Stimulated activated CD8-positive, alpha-beta memory T cell treated with anti-CD3 and anti-CD28 coated beads, Interleukin-4, amount 100 ng/mL, for 1 hour (primary cell): ENCODE measurements at places on chromosomes 5 and 9.
A peak's percentile ranks its signal among the peaks of the same experiment; 100 is the strongest.

GRCh38 chr5:59769041-59769360 lies 124.5 kb downstream of the PDE4D start:
- DNase-seq, result no peak

DNA sequence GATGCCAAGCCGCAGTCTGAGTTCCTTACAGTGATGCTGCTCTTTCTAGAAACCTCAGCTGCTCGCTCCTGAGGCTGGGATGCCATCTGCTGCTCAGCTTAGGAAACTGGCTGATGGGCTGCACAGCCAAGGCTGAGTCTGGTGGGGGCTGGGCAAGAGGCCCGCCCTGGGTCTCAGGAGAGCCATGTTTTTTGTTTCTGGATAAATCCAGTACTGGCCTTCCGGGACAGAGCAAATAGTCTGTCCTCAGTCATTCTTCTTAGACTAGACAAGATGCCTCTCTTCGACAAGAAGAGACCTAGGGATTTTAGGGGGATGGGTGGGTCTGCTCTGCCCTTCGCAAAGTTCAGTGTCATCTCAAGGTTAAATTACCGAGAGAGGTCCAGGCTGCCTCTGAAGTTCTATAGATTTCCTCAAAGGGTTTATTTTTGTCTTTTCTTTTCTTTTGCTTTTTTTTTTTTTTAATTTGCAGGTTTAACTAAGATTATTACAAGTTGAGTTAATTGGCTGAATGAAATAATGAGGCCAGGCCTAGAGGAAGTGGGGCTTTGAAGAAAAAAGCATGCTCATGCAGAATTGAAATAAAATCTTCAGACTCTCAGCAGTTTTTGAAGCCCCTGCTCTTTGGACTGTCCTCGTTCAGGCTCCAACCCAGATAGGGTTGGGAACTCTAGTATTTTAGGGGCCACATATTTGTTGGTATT lies 30.6 kb upstream of the MATR3 start:
- DNase-seq, result peak; percentile 40

- DNase-seq, result no peak
These were observed 229.1 kb downstream of the SEC61B start for GRCh38 chr9:99451112-99451606.

DNA sequence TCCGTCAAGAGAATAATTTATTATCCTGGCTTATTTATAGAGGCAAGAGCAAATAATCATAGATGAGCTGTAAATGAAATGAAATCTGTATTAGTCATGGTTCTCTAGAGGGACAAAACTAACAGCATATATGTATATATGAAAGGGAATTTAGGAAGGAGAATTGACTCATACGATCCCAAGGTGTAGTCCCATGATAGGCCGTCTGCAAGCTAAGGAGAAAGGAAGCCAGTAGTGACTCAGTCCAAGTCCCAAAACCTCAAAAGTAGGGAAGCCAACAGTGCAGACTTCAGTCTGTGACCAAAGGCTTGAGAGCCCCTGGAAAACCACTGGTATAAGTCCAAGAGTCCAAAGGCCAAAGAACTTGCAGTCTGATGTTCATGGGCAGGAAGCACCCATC lies 515.9 kb upstream of the CYLC2 start:
- DNase-seq, result no peak

DNA sequence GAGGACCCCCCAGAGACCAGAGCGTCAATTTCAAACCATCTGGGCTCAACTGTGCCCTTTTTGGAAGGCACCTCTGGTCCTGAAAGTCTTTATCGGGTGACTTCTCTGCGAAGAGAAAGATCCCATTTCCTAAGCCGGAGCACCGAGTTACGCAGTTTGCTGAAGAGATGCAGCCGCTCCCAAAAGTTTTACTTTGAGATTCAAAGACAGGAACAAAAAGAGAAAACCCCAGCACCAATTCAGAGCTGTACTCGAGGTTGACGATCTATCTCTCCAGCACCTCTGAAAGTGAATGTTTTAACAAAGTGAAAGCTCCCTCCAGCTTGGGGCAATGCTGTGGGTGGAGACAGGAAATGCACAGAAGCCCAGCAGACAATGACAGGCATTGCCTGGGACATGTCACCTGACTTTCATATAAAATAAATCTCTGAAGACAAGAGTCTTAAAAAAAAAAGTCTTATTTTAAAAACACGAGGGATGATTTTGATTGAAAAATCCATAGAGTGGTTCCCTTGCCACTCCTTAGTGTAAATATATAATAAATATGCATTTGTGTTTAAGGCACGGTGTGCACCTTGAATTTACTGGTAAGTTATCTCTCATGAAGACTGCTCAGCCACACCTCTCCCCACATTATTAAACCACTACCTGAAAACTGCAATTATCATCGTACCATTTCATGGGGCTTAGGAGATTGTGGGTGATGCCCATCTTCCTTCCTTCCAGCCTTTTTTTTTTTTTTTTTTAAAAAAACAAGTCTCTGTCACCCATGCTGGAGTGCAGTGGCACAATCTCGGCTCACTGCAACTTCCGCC lies 79.9 kb downstream of the FNBP1 start:
- DNase-seq, result peak; percentile 52

- DNase-seq, result peak; percentile 37
These were observed 84.7 kb downstream of the PTTG1 start for GRCh38 chr5:160506006-160507004.

DNA sequence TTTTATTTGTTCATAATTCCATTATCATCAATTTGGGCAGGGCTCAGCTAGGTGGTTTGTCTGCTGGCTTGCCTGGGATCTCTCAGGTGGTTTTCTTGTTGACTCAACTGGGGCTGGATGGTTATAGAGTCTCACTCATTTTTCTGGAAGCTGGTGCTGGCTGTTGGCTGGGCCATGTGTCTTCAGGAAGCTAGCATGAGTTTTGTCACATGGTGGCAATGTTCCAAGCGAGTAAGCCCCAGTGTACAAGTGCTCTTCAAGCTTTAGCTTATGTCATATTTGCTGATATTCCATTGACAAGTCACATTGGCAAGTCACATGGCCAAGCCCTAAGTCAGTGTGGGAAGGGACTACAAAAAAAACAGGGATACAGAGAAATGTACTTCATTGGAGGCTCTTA lies 2.3 kb upstream of the RASEF start:
- DNase-seq, result no peak

- DNase-seq, result no peak
These were observed 5.2 kb downstream of the NTMT1 start for GRCh38 chr9:129630967-129631673.

GRCh38 chr9:127218818-127219217 lies 45.8 kb upstream of the GARNL3 start:
- DNase-seq, result no peak

DNA sequence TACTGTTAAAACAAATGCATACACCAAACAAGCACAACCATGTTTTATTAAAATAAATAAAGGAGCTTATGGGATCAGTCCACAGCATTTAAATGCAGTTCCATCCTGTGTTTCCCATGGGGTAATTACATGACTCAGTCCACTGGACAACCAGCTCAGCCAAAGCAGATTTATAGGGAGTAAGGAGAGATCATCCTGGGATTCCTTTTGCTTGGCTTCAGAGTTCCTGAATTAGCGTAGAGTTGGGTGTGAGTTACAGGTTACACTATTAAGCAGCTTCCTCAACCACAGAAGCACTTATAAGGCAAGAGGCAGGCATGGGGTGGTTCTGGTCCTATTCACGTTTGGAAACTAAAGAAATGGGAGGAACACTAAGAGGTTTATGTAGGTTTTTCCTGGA lies 381.1 kb upstream of the ACTBL2 start:
- no peak for DNase-seq

DNA sequence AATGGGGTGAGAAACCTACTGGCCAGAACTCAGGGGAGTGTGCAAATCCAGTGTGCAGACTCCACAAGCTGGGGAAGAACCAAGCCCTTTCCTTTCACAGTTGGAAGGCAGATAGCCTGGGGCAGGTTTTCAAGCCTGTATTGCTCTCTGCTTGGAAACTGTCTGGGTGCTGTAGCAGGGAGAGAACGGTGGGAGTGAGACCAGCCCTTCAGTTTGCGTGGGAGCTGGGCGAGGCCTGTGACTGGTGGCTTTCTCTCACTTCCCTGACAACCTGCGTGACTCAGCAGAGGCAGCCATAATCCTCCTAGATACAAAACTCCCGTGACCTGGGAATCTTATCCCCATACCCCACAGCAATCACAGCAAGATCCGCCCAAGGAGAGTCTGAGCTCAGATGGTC lies 44.9 kb upstream of the SNCAIP start:
- DNase-seq, result no peak

DNA sequence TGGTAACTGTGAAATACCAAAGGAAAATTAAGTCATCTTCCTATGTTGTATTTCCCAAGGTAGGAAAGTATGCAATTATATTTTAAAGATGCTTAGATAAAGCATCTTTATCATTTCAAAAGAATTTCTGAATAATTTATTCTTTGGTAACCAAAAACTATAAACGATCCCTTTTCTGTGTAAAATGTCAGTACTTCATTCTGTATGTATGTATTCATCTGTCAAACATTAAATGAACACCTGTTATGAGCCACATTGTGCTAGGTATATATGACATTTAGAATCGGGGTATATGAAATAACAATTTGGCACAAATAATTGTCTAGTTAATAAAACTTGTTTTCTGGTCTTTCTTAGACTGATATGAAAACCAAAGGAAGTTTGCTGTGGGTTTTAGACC lies 89.4 kb upstream of the DHFR start:
- DNase-seq, result no peak

- DNase-seq, result peak; percentile 20
These were observed at the start of gene SPATA6L for GRCh38 chr9:4666042-4666699. Gene SPATA6L, minus strand, starts transcription at chr9:4666480. Its CDS starts 230 bp downstream, at chr9:4666250.

GRCh38 chr5:143403334-143403592 lies 223 bp downstream of the NR3C1 start:
- no peak for DNase-seq

DNA sequence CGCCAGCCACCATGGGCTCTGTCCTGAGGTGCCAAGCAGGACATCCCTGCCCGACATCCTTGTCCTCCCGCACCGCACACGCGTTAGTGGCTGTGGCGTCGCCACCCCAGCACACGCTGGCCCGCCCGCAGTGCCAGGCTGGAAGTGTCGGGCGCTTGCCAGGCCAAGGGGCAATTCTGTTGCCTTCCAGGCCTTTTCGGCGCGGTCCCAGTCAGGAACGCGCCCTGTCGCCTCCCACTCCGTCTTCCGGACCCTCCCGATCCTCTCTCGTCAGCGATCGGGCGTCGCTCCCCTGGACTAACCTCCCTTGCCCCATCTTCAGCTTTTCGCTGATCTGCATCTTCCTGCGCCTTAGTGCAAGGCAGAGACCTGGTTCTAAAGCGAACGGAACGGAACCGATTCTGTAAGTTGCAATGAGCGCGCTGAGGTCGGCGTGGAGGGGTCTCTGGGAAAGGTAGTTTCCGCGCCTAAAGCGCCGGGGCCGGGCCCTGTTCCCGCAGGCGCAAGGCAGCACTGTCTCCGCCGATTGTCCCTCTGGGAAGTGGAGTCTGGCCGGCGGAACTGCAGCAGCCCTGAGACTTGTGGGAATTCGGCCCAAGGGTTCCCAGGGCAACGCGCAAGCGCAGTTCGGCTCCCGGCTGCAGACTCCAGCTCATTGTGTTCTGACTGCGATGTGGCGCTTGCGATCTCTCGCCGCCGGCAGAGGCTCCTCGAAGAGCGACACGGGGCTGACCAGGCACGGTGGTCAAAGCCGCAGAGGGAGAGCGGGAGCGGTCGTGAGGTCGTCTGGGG lies at the start of gene ZNF454:
Gene ZNF454, plus strand, starts transcription at position 630 of the 792 bp plus-strand sequence. CDS start 1,594 bp downstream, outside the sequence.
- no peak for DNase-seq

- no peak for DNase-seq
These were observed 644 bp upstream of the CTNNAL1 start for GRCh38 chr9:109013679-109014607.

DNA sequence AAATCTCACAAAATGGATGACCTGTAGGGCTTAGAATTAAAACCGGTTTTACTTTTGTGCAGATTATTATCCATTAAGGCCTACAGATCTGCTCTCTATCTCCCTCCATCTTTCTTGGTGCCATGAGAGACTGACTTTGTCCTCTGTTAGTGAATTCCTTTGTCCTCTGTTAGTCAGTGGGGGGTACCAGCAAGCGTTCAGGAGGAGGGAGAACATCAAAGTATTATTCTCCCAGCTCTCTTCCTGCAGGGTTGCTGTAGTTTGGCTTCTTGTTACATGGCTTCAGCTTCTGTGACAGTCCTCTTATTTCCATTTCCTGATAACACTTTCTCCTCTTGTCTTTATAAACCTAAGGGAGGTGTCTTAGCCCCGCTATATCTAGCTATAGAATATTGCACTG lies 850.5 kb upstream of the SEMA6A start:
- DNase-seq, result no peak

DNA sequence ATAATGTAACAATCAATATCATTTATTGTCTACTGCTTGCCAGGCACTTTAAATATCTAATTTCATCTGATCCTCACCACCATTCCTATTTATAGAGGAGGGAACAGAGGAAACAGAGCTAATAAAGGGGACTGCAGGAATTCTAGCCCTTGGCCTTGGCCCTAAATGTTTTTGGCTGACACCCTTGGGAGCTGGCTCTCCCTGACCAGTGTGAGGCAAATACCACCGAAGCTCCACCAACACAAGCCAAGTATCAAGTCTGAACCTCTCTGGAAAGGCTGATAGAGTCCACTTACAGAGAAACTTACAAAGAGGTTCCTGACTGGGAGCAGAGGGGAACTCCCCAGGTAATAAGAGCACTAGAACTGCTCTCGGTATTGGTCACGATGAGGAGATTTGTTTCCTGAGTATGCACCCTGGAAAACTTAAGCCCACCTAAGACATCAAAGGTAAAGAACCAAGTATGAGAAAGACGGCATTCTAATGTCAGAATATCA lies 243.1 kb upstream of the PANK3 start:
- DNase-seq, result no peak

DNA sequence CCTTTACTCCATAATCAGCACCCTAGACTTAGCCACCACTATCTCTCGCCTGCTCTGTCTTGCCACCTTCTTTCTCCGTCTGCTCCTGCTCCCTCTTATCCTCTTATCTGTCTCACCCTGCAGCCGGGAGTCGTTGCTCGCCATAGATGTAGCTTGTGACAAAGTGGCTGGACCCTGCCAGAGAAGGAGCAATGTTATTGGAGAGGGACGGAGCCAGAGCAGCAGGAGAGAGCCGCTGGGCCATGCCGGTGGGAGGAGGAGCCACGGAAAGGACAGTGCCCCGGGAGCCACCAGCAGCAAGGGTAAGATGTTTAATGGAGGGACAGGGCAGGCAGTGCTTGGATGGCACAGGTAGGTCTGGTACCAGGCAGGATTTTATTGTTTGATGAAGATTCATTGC lies 137.3 kb downstream of the SEC61B start:
- no peak for DNase-seq

GRCh38 chr5:62742207-62742606 lies 163.6 kb downstream of the LRRC70 start:
- no peak for DNase-seq

DNA sequence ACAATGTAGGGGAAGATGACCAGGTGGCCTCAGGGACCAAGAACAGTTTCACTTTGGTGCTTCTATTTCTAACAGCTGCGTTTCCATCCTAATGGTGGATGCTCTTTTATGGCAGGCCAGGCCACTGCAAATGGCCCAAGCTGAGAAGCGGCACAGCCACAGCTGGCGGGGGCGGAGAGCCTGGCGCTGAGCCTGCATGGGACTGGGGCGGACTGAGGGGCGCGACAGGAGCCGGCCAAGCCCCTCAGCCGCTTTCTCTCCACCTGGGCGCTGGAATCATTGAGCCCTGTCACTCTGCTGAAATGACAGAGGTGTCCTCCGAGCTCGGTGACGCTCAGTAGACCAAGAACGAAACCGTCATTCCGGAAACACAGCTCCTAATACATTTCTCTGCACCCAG lies 317.3 kb upstream of the PDE4D start:
- no peak for DNase-seq

- DNase-seq, result no peak
These were observed 237.2 kb downstream of the ARL15 start for GRCh38 chr5:54073131-54073530.

- DNase-seq, result no peak
These were observed 409.9 kb downstream of the CTNND2 start for GRCh38 chr5:11494340-11494739.

- DNase-seq, result no peak
These were observed 243.0 kb downstream of the PIK3R1 start for GRCh38 chr5:68458416-68459021.
